ENCODE measurements at places on chromosomes 4 and X.

DNA sequence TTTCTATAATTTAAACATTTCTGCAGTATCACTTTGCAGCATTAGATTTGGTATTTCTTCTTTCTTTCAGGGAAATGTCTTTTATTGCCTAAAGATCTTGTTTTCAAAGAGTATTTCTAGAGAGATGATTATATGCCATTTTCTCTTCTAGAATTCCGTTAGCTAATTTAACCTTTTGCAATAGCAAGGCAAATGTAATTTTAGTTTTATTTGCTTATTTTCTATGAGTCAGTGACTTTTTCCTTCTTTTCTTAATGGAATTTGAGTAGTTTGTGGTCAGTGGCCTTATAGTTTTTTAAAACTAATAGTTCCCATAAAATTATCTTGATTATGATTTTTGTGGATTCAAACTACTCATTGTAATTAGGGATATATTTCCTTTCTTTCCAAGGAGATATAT, 72.2 kb downstream of the CCKAR start:
- DNase-seq: no peak

GRCh38 chr4:104942990-104943743, 203.5 kb upstream of the TET2 start:
- DNase-seq: no peak

- no peak for DNase-seq
Measured at GRCh38 chr4:153207567-153207966, 3.3 kb downstream of the TRIM2 start.

- peak; percentile 23 for DNase-seq
Measured at GRCh38 chrX:52082578-52082977, 13.6 kb upstream of the MAGED4B start.

DNA sequence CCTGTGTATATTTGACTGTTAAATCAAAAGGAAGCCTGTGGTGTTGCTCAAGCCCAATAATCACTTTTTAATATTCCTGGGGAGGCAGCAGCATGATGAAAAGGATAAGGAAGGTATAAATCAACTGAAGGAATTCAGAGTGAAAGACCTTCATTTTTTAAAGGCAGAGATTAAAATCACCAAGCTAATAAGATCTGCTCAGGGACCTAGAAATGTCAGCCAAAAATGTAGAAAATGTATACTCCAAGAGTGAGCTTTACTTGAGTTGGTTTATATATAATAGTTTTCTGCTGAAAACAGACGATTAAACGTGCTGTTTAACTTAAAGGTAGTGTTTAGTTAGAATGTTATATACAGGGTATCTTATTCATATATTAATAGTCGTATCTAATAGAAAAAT, 549.3 kb downstream of the IQCM start:
- DNase-seq: no peak

DNA sequence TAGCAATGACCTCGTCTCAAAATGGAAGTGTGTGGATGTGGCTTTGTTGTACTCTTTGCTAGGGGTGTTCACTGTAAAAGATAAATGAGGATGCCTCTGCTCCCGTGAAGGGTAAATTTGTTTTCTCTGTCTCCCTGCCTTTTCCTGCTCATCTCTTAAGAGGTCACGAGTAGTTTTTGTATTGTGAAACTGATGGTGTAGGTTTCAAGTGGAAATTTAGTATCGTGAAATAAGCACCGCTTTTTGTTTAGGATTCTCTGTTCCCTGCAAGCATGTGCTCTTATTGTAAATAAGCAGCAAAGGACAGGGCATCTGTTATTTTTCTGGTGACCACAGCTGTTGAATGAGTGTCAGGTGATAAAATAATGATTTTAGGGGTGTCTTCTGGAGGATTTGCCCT, 104.6 kb downstream of the PHEX start:
- DNase-seq: no peak

DNA sequence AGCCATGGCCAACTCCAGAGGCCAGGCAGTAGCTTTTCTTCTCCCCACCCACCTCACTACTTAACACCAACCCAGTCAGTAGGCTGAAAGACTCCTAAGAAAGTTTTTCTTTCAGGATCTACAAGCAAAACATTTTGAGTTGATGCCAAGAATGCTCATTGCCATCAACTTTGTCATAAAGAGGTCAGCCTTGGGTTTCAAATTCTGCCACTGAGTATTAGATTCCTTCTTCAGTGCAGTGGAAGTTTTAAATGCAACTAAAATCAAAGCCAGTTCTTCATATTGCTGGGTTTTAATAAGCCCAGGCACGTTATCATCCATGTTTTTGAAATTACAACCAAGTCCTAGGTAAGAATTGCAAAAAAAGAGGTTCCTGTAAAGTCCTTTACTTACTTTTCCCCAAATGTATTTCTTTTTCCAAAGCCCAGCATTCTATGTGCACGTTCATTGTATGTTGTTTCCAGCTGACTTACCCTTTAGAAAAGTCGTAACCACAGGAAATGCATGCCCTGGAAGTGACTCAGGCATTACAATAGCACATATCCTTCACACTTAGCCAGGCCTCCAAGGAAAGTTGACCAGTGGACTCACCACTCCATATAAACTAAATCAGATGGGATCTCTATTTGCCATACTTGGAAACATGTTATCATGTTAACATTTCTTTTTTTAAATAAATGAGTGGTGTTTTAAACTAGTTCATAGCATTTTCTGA, 229.9 kb downstream of the SOX3 start:
- DNase-seq: peak; percentile 66

DNA sequence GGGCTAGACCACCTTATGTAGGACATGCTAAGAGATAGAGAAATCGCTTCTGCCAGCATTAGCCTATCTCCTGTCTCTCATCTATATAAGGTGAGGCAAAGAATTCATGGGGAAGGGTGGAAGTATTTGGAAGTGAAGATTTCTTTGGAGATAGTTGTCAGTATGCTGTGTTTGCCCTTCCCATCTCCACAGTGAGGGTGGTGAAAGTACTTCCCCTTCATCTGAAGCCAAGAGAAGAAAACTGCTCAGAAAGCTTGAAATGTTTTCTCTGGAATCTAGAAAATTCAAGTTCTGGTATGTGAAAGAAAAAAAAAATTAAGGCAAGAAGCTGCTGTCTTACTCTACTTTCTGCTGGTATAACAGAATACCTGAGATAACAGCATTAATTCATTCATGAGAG, 12.3 kb upstream of the ADH5 start:
- no peak for DNase-seq

DNA sequence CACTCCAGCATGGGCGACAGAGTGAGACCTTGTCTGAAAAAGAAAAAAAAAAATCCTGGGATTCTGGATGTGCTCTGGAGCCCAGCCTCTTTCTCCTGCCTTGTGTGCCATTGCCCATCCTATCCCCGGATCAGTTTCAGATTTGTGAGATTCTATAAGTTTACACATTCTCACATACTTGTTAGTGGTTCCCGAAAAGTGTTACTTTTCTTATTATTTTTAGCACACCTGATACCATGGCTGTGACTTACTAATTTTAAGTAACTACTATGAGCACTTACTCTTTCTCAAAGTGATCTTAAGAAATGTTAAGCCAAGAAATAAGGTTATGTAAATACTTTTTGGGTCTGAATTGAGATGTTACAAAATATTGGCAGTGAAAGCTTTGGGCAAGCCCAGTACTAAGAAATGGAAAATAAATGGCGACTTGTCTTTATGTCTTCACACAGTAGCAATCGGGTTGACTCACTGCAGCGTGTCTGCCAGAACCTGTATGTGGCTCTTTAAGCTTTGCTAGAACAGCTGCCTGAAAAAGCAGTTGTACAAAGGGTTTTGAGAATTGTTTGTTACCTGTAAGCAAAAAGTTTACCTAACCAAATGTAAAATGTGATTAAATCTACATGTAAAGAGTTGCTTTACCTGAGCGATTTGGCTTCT, 118.7 kb downstream of the KLHL8 start:
- DNase-seq: no peak

Data from HS-5 (cell line).